ENCODE measurements at places on chromosomes 7 and 10.

DNA sequence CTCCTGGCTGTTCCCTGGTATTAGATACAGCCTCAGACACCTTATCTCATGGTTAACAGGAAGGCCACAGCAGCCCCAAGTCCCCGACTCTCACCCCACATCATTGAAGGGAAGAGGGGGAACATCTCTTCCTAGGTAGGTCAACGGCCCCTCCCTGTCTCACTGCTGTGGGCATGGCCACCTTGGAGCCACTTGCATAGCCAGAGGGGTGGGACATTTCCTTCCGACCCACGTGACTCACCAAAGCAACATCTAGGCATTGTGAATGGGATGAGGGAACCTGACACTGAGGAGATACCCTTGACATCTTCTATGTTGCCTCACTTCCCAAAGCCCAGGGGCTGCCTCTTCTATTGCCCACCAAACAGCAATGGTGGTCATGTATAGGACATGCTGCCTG, 68.5 kb upstream of the GPR26 start:
- no peak for DNase-seq

GRCh38 chr7:100169147-100169850, 882 bp upstream of the GAL3ST4 start:
- DNase-seq, result no peak

DNA sequence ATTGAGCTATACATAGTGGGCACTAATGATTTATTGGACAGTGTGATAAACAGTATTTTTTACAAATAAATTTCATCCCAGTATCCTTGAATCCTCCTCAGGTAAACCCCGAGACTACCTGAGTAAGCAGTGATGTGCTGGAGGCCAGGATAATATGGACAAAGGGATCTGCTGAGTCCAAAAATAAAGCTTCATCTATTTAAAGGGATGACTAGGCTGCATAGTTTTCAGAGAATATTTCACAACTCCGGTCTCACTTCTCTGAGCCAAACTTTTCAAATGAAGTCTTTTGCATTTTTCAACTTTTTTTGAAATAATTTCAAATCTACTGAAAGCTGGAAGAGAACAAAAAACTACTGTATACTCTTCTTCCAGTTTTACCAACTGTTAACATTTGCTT, 2.5 kb downstream of the ACTR3B start:
- no peak for DNase-seq

- no peak for DNase-seq
These were observed 39.8 kb downstream of the SNX13 start for GRCh38 chr7:17900464-17900863.

DNA sequence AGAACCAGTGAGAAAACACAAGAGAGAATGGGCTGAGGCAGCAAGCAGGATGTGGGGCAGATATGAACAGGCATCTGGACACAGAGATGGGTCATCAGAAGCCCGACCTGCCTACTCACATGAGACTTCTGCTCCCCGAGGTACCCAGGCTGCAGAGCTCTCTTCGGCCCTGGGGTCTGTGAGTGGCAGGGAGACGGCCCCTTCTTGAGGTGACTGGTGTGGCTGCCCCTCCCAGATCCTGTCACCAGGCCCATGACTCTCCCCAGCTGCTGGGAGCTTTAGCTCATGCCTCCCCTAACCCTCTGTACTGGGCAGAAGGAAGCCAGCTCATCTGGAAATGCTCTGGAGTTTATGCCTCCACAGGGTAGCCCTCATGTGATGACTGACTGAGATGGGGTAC, 157.6 kb upstream of the PCBD1 start:
- no peak for DNase-seq

- DNase-seq, result peak; percentile 25
These were observed 132.7 kb downstream of the ELAPOR2 start for GRCh38 chr7:86926732-86927131.

DNA sequence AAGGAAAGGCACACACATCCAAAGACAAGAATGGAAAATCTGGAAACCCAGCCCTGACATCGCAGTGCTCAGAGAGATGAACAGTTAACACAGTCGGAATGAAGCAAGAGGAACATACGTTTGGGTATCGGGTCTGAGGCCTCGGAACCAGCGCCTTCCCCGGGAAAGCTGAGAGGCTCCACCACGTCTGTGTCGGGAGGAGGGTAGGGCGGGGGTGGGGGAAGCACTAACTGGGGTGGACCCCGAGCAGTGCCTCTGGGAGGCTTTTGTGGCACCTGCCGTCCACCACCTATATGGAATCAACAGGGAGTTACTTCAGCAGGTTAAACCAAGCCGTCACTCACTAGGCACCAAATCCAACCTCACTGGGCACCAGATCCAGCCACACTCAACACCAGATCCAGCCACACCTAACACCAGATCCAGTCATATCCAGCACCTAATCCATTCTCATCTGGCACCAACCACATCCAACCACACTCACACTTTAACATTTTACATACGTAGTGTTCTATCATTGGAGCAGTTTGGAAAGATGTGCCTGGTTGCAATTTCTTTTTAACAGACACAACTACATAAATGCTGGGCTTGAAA, 233.6 kb downstream of the COBL start:
- no peak for DNase-seq

GRCh38 chr10:81909453-81909852, 34.5 kb downstream of the NRG3 start:
- DNase-seq, result no peak

DNA sequence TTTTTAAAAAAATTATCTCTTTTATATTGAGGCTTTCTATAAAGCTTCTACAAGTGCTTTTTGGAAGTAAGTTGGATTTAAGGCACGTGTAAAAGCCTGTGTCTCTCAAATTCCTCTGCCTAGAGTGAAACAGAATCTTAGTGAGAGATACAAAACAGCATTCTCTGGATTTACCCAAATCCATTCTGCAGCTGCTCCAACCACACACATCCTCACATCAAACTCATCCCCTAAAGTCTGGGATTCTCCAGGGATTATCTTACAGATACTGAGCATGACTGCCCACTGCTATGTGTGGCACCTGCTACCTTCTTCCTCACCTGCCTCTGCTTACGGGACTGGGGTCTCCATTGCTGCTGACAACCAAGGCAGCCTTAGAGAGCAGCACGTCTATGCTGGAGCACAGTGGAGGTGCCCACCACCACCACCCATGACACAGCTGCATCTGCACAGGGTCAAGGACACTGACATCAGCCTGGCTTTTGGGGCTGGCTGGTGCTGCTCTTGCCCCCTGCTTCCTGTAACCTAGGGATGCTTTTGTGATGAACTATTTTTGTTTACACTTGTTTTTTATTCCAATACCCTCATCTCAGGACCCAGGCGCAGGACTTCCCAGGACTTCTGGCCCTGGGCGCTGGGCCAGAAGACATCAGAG, 139.2 kb upstream of the NAMPT start:
- DNase-seq, result no peak

- peak; percentile 75 for DNase-seq
These were observed 25.9 kb downstream of the ZNF775 start for GRCh38 chr7:150404805-150405583.

GRCh38 chr7:144955422-144955821, 119.6 kb upstream of the TPK1 start:
- no peak for DNase-seq

DNA sequence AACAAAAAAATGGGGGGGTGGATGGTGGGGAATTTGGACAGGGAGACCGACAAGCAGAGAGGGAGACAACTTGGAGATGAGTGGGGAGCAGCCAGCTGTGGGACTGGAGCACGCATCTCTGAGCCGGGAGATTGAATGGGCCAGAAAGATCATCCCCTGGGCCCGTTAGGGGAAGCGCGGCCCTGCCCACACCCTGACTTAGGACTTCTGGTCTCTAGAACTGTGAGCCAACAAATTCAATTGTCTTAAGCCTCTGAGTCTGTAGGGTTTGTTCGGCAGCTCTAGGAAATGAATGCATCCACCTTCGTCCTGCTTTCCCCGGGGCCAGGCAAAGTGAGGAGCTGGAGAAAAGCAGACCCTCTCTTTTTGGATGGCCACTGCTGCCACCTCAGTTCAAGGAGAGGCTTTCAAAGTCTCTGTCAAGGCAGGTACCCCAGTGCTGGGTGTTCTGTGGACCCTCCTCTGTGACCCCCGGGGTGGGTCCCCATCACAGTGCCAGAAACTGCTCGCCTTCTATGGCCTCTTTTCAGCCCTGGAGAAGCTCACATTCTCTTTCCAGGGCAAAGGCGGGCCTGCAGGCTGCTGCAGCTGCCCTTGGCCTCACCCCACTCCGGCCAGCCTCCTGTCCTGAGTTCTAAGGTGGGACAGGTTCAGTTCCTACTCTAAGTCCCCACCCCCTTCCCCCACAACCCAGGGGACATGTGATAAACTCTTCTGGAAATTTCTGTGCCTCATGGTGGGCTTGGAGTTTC, 423.2 kb downstream of the RPS24 start:
- DNase-seq, result no peak
